WTC11 (cell line): ENCODE measurements at places on chromosomes 13 and 19.

DNA sequence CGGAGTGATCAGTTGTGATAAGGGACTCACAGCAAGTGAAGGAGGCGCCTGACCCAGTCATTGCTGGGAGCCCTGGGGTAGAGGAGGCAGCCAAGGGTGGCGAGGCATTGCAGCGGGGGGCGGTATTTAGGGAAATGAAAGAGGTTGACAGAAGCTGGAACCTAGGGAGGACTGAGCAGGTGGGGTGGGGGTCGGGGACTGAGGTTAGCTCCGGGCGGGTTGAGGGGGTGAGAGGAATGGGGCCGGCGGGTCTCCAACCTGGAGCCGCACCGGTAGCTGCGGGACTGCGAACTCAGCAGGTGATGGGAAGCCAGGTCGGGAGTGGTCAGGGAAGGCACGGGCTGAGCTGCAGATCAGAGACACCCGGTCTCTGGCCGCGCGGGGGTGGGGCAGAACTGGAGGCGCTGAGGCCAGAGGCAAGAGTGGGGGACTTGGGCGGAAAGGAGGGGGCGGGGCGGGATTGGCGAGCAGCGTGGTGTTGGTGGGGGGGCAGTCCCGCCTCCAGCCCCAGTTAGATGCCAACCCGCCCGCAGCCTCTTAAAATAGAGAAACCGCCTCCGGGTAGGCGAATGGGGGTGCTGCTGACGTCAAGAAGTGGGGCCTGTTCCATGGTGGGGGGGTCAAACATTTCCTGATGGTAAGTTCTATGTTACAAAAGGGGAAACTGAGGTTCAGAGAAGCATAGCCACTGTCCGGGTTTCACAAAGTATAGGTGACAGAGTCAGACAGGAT, 1.5 kb downstream of the MAST3 start:
- peak; percentile 50 for DNase-seq

- no peak for DNase-seq
These were observed 2.3 kb upstream of the PSPN start for GRCh38 chr19:6378041-6378440.

DNA sequence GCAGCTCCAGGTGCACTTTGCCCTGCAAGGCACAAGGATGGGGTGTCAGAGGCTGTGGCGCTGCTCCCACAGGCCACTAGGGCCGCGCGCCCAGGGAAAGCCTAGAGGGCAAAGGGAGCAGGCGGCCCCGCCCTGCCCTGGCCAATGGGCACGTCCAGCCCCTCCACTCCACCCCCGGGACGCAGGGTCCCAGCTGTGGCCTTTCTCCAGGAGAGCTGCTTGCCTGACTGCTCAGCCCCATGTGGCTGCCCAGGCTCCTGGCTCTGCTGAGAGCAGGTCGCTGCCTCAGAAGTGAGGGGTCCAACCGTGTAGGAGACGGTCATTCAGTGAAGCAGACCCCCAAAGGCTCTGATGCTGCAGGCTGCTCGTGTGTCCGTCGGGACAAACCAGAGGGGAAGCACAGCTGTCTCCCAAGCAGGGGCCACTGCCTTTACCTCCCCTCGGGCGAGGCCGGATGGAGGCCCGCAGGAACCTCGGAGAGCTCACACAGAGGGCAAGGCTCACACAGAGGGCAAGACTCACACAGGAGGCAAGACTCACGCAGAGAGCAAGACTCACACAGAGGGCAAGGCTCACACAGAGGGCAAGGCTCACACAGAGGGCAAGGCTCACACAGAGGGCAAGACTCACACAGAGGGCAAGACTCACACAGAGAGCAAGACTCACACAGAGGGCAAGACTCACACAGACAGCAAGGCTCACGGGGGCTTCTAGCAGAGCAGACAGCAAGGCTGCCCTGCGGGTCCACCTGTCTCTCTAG, 56.2 kb upstream of the C13orf46 start:
- no peak for DNase-seq

GRCh38 chr13:41312176-41312500, 1.1 kb downstream of the NAA16 start:
- DNase-seq = no peak

DNA sequence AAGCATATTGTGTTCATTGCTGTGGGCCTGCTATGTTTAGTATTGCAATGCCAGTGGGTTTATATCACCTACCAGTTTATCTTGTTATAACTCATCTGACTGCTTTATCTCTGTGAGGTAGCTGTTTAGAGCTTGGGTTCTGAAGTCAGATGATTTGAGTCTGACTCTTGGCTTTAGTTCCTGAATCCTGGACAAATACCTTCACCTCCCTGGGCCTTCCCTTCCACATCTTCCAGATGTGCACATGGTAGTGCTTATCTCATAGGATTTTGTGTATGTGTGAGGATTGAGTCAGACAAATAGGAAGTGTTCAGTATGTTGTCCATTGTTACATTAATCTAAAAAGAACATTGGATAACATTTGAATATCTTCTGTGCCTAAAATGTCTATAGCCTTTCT, 63.5 kb upstream of the ANKRD10 start:
- DNase-seq = no peak

- no peak for DNase-seq
These were observed 80.6 kb upstream of the CLDN10 start for GRCh38 chr13:95471960-95472359.

GRCh38 chr13:59494560-59494970, 669.2 kb downstream of the DIAPH3 start:
- DNase-seq = no peak

DNA sequence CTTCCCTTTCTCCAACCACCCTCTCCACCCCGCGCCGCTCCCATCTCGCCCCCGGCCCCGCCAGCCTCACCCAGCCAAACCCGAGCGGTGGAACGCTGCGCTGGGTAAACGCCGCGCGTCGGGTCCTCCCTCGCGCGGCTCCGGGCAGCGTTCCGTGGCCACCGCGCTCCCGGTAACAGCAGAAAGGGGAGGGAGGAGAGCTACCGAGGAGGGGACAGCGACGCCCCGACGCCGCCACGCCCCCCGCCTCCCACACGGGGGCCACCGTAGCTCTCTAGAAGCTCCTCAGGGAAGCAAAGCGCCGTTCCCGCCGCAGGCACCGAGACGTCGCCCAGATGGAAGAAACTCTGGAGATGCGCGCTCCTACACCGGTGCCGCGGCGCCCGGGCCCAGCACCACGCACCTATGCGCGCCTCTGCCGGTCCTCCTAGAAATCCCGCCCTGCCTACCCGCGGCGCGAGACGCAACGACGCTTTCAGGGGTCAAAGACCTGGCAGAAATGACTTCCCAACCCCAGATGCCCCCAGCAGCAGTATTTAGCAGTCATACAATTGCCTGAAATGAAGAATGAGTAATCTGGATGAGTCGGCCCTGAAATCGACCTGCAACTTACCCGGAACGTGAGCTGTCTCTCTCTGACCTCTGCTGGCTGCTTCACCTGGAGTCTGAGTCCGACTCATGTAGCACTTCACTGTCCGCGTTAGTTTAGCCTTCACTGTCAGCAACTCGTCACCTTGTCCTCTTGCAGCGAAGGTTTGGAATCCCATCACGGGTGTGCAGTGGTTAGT, at the start of gene RUBCNL:
RUBCNL (minus strand) TSS at position 189 of the 788 bp plus-strand sequence. CDS start 14,777 bp downstream, outside the sequence.
- peak; percentile 70 for DNase-seq

- DNase-seq = no peak
These were observed 21.3 kb upstream of the MTRF1 start for GRCh38 chr13:41284512-41285288.

DNA sequence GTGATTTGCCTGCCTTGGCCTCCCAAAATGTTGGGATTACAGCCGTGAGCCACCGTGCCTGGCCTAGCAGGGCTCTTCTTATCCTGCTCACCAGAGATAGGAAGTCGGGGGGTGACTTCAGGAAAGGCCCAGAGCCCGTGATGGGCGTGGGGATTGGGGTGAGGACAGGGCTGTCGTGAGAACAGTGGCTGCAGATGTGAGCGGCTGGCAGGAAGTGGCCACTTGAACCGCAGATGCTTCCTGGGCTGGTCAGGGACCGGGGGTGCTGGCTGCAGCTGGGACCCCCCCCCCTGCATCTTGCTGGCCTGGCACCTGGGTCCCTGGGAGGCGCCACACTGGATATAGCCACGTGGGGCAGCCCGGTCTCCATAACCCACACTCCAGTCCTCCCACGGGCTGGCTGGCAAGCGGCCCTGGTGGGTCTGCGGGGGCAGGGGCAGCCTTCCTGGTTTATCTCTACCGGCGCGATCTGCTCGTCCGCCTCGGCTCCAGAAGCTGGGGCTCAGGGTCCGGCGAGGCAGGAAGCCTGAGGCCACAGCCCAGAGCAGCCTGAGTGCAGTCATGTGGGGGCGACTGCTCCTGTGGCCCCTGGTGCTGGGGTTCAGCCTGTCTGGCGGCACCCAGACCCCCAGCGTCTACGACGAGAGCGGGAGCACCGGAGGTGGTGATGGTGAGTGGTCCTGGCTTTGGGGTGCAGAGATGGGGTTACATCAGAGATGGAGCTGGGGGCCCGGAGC, at the start of gene F2RL3:
F2RL3 (plus strand) TSS at position 371 of the 737 bp plus-strand sequence; CDS start at position 562, 191 bp downstream.
- DNase-seq = no peak

DNA sequence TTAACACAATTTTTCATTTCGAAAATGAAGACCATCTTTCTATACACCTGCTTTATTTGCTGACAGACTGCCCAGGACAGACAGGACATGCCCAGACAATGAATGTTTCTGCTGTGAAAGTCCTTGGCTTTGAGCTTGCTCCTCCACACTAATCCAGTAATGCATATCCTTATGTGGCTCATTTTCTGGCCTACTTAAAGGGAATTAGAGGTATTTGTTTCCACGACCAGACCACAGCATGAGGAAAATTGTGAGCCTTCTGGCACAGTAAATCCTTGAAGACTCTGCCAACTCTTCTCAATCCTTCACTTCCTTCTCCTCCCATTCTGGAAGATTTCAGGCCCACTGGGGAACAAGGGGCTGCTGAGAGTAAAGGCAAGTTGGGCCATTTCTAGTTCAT, 25.7 kb downstream of the CCDC70 start:
- no peak for DNase-seq

- DNase-seq = peak; percentile 27
These were observed 24.9 kb downstream of the RCBTB1 start for GRCh38 chr13:49560270-49561061.
